ENCODE measurements at places on chromosomes 13 and 19.
A peak's percentile ranks its signal among the peaks of the same experiment; 100 is the strongest.

DNA sequence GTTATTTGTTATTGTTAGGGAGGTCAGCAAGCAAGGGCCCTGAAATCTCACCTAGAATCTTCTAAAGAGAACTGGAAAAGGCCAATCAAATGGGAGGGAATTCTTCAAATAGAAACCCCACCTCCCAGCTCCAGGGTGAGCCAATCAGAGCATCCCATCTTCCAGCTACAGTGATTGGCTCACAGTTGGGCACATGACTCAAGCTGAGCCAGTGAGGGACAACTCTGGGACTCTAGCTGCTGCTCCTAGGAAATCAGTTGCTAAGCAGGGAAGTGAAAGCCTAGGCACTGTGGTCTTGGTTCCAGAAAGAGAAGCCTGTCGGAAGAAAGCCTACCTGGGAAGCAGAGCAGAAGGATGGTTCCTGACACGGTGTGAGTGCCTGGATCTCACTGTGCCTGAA is 13.4 kb downstream of the TM6SF2 start:
- no peak for DNase-seq

DNA sequence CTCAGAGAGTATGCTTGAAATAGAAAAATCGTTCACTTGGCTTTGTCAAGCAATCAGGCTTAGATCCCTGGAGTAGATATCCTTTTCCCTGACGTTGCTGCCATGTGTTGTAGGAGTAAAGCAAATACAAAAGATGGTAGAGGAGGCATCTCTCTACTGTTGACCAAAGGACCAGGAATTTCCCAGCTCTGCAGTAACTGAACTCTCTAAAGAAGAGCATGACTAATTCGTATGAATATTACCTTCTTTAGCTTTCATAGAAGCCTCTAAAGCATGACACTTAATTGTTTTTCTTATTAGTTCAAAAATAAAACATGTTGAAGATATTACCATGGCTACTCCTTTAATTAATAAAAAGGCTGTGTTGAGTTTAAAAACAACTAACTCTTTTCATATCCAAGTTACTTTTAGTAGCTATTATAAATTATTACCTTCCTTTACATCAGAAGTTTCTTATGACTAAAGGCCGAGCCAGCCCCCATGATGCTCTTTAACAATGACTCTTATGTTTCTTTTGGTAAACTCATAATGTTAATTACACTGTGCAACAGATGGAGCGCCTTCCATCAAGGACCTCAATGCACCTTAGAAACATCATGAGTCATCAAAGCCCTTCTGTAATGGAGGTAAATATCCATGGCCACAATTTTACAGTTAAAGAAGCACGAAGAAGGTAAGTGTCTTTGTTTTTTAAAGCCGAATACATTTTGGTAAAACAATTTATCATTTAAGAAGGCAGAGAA is 352.4 kb downstream of the KLF5 start:
- no peak for DNase-seq

DNA sequence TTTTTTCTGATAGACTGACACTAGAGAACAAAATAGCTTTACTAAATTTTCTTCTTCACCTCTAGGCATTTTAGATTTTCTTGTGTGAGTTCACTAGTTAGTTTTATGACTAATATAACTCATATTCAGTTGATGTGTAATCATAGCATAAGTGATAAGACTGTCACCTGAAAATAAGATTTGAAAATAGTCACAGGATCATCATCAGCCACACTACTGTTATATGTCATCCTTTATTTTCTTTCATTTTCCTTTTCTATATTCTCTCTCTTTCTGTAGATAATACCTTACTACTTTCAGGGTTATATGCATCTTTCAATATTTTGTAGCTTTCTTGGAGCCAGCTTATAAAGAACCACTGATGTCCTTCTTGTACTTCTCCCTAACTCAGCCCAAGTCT is 292.6 kb downstream of the TDRD3 start:
- no peak for DNase-seq

- DNase-seq: peak; percentile 74
Measured at GRCh38 chr13:23986619-23987018, 89.3 kb upstream of the C1QTNF9B start.

DNA sequence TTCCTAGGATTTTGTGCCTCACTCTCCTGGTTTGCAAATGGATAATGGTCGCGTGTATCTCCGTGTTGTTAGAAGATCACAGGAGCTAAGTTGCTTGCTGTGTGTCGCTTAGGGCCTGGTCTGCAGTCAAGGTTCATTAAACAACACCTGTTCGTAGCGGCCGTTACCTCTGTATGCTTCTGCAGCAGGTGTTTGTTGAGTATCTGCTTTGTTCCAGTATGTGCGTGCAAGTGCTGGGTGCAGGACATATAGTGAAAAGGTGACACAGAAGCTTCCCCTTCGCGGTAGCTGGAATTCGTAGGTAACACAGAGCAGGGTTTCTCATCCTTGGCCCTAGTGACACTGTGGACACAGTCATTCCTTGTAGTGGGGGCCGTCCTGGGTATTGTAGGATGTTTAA is 5.4 kb downstream of the MED25 start:
- DNase-seq: no peak

GRCh38 chr13:33639626-33640080 is 178.3 kb upstream of the RFC3 start:
- no peak for DNase-seq

- DNase-seq: no peak
Measured at GRCh38 chr19:4016903-4017638, 9.5 kb downstream of the PIAS4 start.

- no peak for DNase-seq
Measured at GRCh38 chr19:12769689-12770088, 5.7 kb downstream of the HOOK2 start.

GRCh38 chr13:33994198-33994597 is 176.2 kb downstream of the RFC3 start:
- DNase-seq: no peak

- DNase-seq: no peak
Measured at GRCh38 chr19:9702186-9702585, 27.3 kb upstream of the ZNF562 start.

DNA sequence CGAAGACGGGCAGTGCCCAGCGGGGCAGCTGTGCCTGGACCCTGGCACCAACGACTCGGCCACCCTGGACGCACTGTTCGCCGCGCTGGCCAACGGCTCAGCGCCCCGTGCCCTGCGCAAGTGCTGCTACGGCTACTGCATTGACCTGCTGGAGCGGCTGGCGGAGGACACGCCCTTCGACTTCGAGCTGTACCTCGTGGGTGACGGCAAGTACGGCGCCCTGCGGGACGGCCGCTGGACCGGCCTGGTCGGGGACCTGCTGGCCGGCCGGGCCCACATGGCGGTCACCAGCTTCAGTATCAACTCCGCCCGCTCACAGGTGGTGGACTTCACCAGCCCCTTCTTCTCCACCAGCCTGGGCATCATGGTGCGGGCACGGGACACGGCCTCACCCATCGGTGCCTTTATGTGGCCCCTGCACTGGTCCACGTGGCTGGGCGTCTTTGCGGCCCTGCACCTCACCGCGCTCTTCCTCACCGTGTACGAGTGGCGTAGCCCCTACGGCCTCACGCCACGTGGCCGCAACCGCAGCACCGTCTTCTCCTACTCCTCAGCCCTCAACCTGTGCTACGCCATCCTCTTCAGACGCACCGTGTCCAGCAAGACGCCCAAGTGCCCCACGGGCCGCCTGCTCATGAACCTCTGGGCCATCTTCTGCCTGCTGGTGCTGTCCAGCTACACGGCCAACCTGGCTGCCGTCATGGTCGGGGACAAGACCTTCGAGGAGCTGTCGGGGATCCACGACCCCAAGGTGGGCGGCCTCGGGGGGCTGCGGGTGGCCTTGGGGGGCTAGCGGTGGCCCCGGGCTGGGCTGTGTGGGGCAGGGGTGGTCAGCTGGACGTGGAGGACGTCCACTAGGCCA is 4.8 kb downstream of the GRIN3B start:
- no peak for DNase-seq

Data from stromal cell of bone marrow (primary cell).